ENCODE measurements at places on chromosomes 6 and 20.

- no peak for DNase-seq
Measured at GRCh38 chr6:54729716-54730115, 116.9 kb upstream of the FAM83B start.

DNA sequence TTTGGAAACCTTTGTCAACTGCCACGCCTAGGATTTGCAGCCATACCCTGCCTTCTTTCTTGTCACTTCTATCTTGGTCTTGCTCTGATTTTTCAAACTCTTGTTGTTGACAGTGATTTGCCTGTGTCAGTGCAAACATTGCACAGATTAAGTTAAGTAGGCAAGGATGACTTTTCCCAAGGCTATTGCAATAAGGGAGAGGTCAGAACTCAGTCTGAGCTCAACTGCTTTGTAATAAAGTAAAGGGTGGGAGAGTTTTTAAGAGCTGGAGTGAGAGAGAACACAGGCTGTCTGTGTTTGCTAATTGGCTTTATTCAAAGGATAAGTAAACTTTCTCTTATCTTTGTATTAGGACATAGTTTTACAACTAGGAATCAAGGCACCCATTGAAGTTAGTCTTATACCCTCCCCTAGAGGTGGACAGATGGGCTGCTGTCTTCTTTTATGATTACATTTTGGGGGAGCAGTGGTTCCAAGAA, 448.6 kb downstream of the PHF3 start:
- no peak for DNase-seq

DNA sequence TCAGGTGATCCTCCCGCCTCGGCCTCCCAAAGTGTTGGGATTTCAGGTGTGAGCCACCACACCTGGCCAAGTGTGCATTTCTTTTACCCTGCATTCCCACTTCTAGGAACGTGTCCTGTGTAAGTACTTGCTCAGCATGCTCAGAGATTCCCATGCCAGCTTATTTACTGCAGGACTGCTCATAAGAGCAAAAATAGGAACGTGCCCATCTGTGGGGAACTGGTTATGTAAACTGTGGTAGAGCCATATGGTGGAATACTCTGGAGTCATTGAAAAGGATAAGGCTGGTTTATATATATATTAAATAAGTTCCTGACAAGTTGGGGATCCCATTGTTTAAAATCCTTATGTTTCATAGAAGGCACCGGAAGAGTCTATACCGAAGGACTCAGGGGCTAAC, 38.2 kb upstream of the FANCE start:
- DNase-seq: no peak

DNA sequence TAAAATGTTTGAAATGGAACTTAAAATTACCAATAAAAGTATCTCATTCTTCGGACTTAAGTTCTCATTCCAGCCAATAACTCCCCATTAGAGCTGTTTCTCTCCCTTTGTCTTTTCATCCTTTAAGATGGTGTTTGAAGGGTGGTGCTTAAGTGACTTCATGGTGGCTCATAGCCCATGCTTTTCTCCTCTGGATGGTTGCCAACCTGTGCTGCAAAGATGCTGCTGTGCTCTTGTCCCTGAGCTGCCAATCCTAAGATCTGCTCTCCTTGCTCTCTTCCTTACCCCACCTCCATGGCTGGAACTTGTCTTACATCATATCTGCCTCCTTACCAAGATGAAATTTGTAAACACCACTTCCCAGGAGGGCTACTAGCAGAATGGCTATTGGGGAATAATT, 31.6 kb upstream of the PNRC1 start:
- no peak for DNase-seq

DNA sequence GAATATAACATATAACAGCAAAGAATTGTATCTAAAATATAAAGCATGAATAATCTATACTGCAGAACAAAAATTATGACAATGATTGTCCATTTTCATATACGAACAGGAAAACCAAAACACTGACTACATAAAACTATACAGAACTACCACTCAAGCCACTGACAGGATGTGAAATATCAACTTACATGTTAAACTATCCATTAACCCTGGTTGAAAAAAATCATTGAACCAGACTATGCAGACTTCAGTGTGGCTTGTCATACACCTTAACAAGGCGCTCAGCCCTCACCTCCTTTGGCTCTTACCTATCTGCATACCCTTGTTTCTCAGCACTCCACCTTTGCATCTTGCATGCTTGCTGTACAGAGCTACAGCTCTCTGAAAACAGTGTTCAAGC, 34.9 kb downstream of the ASCC3 start:
- no peak for DNase-seq

DNA sequence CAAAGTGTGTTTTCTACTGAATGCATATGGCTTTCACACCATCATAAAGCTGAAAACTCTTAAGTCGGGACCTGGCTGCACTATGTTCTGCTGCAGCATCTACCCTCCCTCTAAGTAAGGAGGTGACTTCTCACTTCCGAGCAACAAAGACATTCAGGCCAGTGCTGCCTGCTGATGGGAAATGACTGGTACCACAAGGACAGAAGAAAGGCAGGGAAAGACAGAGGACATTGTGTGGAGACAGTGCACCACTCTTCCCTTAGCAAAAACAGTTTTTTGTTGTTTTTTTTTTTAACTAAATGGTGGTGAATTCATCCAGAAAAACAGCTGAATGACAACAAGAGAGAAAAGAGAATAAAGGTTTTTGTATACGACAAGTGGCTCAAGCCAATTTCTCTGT, 81.5 kb downstream of the MAP7 start:
- no peak for DNase-seq

DNA sequence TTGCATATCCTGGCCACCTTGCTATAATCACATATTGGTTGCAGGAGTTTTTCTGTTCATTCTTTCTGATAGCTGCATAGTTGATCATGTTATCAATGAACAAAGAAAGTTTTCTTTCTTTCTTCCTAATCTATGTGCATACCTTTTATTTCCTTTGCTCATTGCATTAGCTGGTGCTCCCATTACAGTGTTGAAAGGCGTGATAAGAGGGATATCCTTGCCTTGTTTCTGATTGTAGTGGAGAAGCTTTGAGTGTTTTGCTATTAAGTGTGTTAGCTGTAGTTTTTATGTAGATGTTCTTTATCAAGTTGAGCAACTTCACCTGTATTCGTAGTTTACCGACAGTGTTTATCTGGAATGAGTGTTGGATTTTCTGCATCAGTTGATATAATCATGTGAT, 14.6 kb downstream of the STXBP5 start:
- DNase-seq: no peak

DNA sequence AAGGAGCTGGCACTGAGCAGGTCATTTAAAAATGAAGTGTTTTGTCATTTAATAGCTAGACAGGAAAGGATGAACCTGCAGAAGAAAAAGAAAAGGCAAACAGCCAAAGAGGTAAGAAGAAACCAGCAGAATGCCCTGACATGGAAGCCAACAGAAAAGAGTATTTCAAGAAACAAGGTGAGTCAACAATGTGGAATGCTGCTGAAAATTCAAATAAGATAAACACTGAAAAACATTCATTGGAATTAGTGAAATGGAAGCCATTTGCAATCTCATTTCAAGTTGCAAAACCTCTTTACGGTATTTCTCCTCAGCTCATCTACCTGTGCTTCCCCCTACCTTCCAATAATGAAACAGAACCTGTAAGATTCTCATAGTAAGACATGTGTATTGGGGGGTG, 59.6 kb downstream of the RWDD2A start:
- no peak for DNase-seq

DNA sequence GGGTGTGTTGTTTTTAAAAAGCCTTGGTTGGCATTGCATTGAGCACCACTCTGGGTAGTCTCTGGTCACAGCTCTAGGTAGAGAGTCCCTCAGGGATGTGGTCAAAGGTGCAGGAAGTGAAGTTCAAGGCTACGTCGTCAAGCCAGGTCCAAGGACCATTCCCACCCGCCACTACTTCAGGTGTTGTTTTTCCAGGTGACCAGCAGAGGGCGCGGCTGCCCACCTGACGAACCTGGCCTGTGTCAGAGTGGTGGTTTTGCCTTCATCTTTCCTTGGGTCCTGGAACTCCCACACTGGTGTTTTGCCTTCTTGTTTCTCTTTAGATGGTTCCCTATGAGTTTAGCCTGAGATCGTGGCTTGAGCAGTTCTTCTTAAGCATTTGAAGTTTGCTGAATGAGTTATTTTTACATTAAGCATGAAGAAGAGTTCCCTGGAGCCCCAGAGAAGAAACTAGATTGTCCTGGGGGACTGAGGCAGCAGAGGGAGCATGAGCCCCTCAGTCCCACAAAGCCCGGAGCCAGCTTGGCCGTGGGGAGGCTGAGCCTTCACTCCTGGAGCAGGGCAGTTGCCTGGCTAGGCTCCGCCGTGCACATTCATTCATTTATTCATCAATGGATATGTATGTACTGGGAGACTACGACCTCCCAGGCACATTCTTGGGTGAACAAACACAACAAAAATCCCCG, 5.6 kb upstream of the PHACTR3 start:
- peak; percentile 36 for DNase-seq

DNA sequence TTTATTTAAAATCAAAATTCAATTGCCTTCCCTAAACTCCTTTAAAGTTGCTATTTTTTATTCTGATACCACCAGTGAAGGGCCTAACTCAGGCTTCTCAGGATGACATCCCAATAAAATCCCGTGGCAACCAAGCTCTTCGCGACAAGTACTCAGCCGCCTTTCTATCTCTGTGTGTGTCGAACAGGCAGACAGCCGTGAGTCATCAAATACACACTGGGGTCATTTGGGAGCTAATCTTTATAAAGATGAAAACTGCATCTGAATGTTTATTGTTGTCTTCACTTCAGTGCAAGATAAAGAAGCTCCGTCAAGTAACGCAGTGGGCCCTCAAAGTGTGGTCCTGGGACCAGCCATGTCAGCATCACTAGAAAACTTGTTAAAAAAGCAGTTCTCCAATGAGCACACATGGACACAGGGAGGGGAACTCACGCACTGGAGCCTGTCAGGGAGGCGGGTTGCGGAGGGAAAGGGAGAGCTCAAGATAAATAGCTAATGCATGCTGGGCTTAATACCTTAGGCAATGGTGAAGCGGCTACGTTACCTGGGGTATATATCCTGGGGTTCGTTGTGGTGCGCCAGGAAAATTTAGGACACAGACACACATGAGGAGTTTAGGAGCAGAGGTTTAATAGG, 119.3 kb downstream of the RNF144B start:
- no peak for DNase-seq

GRCh38 chr20:47318586-47319516, 37.6 kb downstream of the ZMYND8 start:
- peak; percentile 57 for DNase-seq

- DNase-seq: no peak
Measured at GRCh38 chr20:60480950-60481742, 522.9 kb downstream of the CDH26 start.

DNA sequence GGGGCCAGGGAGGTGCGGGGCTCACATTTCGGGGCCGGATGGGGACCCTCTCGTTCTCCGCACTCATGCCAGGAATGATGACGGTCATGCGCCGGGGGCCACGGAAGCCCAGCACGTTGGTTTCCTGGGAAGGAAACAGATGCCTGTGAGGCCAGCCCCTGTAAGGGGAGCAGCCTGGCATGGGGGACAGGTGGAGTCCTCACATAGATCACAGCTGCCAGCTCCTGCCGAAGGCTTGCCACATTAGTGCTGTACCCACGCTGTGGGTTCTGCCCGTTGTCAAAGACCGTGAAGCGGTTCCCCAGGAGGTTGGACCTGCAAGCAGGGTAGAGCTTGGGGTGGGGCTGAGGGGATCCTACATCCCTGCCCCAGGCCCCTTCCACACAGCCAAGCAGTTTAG, 6.7 kb upstream of the TEAD3 start:
- DNase-seq: no peak
